Left lobe of liver (tissue), 2 donors: ENCODE measurements at places on chromosomes 2 and 18. TPM values are rescaled to one million over a fixed set of nuclear protein-coding genes. Genes with fewer than 3 reads are reported as not detected.

Gene SPIRE1
- total RNA-seq, result 21.6 TPM

GRCh38 chr2:205637779-205638503, 44.4 kb upstream of the NRP2 start:
- no peak for DNase-seq

- DNase-seq, result no peak
These were observed 476.1 kb downstream of the LPIN1 start for GRCh38 chr2:12222554-12222953.

DNA sequence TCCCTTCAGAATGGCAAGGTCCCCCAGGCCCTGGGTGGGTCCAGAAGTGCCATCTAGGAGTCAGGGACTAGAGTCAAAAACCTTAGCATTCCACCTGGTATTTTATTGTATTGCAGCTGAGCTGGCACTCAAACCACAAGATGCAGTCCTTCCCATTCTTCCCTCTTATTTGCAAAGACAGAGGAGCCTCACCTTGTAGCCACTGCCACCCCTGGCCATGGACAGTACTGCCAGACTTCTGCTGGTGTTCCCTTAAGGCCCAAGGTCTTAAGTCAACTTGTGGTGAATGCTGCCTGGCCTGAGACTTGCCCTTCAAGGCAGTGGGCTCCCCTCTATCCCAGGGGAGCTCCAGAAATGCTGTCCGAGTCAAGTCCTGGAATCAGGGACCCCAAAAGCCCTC, 6.9 kb downstream of the UGT1A10 start:
- DNase-seq, result no peak

- no peak for DNase-seq
These were observed 12.4 kb downstream of the ALLC start for GRCh38 chr2:3670376-3670775.

- DNase-seq, result no peak
These were observed 71.7 kb upstream of the TAF1B start for GRCh38 chr2:9771481-9772017.

DNA sequence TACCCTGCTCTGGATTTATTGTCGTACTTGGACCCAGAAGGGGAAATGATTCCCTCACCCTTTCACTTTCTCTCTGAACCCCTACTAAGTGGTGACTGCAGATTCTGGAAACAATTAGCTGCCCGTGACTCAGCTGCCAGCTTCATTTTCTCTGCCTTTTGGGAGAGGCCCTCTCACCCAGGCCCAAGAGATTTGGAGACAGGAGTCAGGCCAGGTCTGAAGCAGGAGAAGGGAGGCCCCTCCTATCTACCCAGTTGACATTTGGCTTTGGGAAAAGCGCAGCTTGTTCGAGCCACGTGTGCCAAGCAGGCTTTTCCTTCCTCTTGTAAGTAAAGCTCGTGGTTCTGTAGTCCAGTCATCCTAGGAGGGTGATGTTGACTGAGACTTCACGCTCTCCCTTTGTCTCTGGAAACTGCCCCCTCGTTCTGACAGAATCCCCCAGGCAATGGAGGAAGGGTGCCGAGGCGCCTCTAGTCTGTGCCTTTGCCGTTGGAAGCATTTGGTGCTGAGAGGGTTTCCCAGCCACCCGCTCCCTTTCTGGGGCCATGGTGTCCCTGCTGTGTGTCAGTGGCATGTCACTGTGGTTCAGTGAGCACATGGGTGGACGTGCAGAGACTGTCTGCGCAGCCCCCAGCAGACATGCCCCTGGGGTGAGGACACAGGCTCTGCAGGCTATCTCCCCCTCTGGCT, 8.6 kb downstream of the OXER1 start:
- DNase-seq, result no peak

DNA sequence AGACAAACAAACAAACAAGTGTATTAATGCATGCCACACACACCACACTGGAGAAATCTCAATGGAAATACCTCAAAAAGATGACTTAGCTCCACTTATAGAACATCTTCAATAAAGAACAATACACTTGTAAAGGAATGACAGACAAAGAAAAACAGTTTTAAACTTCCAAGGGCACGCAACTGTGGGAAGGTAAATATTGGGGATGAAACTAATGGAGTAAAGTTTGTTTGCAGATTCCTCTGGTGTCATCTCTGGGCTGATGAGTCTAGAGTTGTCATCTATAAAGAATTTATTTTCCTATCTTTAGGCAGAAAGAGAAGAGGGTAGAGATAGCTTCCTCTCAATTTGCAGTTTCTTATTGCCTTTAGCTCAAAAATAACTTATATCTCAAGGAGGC, 144.0 kb upstream of the ZC3H15 start:
- DNase-seq, result no peak

DNA sequence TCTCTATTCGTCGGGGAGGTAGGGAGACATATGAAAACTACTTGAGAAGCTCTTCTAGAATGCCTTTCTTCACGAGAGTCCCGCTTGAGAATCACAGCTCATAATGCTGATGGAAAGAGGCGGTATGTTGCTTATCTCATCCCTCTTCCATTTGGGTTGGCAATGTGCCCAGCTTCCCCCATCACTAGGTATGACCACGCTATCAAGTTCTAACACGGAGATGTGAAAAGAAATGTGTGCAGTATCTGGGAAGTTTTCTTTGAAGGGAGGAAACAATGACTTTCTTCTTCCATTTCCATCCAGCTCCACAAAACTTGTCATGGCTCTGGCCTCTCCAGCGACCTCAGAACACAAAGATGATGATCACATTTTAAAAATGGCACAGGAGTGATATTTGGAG, 742.4 kb downstream of the DCDC2C start:
- DNase-seq, result no peak

DNA sequence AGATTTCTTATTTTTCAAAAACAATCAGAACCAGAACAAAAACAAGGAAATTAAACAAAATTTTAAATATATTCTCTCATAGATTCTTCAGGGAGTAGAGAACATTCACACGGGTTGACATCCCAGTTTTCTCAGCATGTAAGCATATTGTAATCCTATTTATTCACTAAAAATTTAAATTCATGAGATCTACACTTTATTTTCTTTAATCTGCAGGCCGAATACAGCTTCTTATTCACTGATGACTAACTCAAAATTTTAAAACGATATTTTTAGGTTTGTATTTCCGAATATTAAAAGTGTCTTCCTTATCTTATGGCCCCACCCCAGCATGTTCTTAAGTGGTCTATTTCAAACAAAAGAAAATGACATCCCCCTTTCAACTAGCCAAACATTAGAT, 262.4 kb downstream of the MEIS1 start:
- DNase-seq, result no peak

Gene ABCB11
- total RNA-seq, result 68.5 TPM

GRCh38 chr2:62736899-62737559, 31.5 kb downstream of the EHBP1 start:
- no peak for DNase-seq

Gene ANKRD30BL
- total RNA-seq, result not detected

Gene OSBPL6
- total RNA-seq, result 1.8 TPM

DNA sequence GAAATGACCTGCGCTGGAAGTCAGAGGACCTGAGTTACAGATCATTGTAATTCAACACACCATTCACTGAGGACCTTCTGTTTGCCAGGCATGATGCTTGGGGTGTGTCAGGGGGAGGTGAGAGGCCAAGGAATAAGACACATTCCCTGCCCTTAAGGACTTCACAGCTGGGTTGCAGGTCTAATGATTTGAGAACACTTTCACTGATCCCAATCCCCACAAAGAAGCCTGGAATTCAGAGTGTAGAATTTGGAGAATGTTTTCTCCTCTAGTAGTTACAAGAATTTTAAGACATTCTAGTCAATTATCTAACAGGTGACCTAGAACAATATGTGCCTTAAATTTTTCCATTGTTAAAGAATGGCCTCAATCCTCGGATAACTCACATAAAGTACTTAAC, 322.4 kb downstream of the TNS1 start:
- DNase-seq, result no peak

DNA sequence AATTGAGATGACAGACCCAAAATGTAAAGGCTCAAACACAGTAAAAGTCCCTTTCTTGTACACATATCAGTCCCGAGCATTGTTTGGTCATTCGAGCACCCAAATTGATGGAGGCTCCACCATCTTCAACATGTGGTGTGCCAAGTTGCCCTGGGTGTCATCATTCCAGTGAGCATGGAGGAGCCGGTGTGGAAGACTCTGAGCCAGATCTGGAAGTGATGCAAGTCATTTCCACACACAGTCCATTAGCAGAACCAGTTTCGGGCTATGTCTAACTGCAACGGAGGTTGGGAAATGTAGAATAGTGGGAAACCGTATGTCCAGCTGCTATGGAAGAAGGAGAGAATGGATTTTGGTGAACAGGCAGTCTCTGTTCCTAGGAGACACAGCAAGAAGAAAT, 40.9 kb upstream of the BZW1 start:
- DNase-seq, result no peak

Gene ARHGEF33
- total RNA-seq, result 0.10 TPM

Gene CERKL
- total RNA-seq, result not detected

Gene MALL
- 1.6 TPM for total RNA-seq

DNA sequence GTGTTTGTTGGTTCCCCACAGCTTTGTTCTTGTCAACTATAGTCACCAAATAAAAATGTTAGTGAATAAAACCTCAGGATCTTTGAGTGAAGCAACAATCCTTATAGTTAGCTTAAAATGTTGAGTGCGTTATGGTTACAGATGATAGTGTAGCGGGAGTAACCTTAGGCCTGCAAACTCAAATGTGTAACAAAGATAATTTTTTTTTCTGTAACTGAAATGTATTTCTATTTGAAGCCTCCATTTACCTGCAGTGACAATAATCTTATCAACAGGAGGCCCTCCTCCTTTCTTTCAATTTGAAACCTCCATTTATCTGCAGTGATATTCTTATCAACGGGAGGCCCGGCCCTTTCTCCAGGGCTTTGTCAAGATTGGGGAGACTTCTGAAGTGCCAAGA, 3.1 kb upstream of the C2orf49 start:
- no peak for DNase-seq

Gene RDH14
- 12.5 TPM for total RNA-seq

DNA sequence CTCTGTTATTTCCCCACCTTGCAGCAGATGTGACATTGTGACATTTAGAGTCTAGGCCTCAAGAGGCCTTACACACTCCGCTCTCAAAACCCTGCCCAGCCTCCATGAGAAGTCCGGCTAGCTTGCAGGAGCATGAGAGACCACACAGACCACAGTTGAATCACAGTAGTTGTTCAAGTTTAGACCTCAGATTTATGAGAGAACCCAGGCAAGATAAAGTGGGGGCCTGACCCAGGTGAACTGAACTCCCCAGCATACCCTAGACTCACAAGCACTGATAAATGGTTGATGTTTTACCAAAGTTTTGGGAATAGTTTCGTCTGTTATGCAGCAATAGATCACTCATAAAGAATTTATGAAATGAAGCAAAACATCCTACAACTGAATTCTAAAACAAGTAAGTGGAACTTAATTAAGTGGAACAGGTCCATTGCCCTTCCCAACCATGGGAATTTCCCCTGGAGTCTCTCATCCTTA, 4.7 kb upstream of the STAT1 start:
- DNase-seq, result no peak

GRCh38 chr2:11121099-11121822, 34.0 kb upstream of the SLC66A3 start:
- DNase-seq, result no peak

GRCh38 chr2:47015206-47015605, 99.6 kb upstream of the MCFD2 start:
- DNase-seq, result no peak

DNA sequence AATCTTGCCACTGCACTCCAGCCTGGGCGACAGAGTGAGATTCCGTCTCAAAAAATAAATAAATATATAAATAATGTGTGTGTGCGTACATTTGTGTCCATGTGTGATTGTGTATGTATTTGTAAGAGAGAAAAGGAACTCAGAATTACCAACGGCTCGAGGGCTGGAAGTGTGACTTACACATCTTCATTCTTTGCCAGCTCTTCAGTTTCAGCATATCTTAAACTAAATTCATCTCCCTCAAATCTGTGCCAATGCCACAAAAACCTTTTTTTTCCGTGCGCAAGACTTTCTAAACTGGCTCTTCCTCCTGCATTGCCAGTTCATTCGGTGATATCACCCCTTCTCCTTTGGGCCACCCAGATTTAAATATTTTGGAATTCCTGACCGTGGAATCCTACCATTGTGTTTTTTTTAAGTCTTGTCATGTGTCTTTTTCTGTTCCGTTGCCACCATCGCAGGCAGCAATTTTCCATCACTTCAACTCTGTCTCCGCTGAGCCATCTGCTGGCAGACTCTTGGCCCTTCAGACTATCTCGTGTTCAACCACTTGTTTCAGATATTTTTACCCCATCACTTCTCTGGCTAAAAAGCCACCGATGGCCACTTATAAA, 77.0 kb upstream of the ZNF532 start:
- DNase-seq, result no peak

DNA sequence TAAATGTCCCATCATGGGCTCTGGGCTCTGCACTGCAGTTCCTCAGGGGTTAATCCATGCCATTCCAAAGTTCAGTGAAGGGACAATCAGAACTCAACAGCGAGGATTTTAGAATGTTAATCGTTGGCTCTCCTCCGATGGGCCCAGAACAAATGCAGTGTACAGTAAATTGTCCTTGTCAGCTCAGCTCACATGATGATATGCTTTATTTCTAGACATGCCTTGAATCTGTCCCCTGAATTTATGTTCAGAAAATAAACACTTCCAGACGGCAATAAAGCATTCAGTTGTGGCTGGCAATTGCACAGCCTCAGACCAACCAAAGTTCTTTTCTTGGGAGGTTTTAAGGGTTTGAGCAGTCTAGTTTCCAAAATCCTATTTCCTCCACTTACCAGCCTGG, 981.2 kb downstream of the BCL11A start:
- no peak for DNase-seq

Gene FAP
- 0.58 TPM for total RNA-seq

Gene TRAK2
- total RNA-seq, result 12.3 TPM

Gene ANTXR1
- 2.2 TPM for total RNA-seq

GRCh38 chr2:118814368-118814767, 33.1 kb downstream of the EN1 start:
- DNase-seq, result no peak

DNA sequence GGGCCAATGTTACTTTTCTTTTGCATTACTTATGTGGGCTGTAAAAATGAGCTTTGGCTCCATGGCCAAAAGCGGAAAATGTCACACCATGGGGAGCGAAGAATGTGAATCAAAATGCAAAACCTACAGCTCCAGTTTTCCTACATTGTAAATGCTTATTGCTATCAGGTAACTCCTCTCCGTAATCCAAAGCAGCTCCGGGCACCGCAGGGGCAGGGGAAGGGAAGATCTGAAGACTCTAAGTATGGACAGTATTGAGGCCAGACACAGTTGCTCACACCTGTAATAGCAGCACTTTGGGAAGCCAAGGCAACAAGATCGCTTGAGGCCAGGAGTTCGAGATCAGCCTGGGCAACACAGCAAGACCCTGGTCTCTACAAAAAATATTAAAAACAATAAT, 7.1 kb upstream of the AGFG1 start:
- DNase-seq, result no peak

- DNase-seq, result no peak
These were observed 82.0 kb downstream of the NRP2 start for GRCh38 chr2:205764270-205764746.

Gene TOGARAM2
- total RNA-seq, result 0.78 TPM
